Activated T-cell treated with anti-CD3 and anti-CD28 coated beads, Interleukin-2, amount 50 U/mL, for 48 hours (primary cell): ENCODE measurements at places on chromosomes 1 and 21.

DNA sequence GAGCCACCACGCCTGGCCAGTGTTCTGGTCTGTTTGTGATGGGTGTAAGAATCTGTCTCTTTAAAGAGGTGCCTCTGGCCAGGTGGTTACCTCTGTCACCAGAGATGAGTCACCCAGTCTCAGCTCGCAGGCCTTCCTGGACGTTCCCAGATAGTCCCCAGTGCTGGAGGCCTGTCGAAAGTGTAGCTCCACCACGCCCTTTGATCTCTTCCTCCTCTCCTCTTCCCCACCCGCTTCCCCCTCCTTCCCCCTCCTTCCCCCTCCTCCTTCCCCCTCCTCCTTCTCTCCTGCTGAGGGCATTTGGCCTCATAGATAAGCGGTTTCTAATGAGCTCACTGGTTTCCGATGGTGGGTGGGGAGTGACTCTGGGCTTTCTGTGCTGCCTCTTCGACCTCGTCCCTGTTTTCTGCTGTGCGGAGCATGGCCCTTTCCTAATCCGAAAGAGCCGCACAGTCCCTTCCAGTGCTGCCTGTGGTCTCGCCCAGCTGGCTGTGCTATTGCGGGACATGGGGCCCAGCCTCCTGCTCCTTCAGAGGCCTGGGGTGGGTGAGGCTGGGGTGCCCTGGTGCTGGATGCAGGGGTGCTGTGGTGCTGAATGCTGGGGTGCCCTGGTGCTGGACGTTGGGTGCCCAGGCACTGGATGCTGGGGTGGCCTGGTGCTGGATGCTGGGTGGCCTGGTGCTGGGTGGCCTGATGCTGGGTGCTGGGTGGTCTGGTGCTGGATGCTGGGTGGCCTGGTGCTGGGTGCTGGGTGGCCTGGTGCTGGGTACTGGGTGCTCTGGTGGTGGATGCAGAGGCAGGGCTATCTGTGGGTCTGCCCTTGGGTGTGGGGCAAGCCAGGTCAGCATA, 19.2 kb downstream of the AGPAT3 start:
- peak; percentile 50 for DNase-seq

DNA sequence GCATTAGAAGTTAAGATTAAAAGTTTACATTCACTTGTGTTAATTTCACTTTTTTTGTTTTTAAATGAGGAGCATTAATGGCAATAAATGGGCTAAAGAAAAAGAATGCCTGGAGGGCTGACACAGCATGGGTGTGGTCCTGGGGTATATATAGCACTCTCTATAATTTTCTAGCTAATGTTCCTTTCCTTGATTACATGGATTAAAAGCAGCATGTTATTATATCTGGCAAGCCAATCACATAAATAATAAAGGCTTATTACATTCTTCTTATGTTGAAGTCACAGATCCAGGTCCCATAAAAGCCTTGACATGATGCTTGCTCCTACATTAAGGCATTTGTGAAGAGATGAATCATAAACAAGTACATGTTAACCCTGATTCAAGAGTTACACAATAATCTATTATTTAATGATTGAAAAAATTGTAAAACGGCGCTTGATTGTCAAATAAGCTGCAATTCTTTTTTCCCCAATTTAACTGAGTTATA, 91.4 kb downstream of the LYPLAL1 start:
- no peak for DNase-seq

- peak; percentile 63 for DNase-seq
These were observed 32.1 kb upstream of the KCNE1 start for GRCh38 chr21:34544032-34544496.

- no peak for DNase-seq
These were observed 69.2 kb downstream of the MATN1 start for GRCh38 chr1:30654188-30654587.

- DNase-seq = no peak
These were observed 9.9 kb downstream of the TRPM2 start for GRCh38 chr21:44363278-44363677.

GRCh38 chr1:174988986-174989385, 10.8 kb upstream of the CACYBP start:
- DNase-seq = no peak

DNA sequence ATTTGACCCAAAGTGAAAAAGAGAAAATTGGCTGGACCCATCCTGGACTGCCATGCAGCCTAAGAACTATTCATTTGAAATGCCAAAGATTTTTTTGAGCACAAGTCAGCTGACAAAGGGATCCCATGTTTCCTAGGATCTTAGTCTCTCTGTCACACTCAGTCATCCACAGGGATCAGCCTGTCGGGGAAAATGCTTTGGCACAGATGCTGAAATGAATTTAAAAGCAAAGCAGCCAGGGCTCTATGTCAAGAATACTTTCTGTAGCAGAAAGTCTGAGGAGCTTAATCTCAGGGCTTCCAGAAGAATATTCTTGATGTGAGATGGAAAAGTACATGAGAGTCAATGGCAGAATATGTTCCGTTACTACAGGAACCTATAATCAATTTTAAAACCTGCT, 1900.8 kb downstream of the MRPL39 start:
- no peak for DNase-seq

DNA sequence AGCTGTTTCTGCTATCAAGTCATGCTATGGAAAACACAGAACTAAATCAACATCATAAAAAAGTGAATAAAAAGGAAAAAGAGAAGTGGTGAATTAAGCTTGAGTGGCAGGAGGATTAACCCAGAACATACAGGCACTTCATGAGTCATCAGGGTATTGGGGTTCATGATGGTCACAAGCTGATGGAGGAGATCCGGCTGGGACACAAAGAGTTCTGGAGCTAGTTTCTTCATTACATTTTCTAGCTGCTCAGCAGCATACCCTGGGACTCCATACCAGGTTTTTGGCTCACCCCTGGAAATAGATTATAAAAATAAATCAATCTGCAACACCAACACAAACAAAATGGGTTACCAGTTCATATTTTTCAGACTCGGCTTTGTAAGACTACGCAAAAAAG, 42.5 kb upstream of the SYT2 start:
- DNase-seq = no peak

- no peak for DNase-seq
These were observed 24.3 kb downstream of the H3-3A start for GRCh38 chr1:226086776-226087175.
